ENCODE measurements at places on chromosomes 7 and 10.

DNA sequence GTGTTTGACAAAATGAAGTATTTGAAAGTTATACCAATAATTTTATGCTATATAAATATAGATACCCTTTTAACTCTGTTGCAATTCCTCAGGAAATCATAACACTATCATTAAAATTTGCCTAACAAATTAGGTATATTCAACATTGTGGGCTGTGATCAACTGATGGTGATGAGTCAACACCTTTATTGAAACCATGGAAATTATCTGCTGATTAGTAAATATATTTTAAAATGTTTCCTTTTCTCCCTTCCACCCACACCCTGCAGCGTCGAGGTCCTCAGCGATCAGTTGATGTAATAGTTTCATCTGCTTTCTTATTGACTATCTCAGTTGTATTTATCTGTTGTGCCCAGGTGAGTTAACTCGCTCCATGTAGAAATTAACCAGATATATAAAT is 143.9 kb downstream of the PHTF2 start:
- no peak for DNase-seq

DNA sequence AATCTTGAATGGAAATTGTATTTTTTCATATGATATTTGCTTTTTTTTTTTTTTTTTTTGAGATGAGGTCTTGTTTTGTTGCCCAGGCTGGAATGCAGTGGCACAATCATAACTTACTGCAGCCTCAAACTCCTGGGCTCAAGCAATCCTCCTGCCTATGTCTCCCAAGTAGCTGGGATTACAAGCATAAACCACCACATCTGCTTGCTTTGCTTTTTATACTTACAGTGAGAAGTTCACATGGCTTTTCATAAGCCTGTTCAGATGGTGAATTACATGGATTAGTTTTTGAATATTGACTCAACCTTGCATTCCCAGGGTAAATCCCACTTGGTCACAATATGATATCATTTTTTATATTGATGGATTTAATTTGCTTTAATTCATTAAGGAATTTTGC is 22.0 kb downstream of the LRRD1 start:
- no peak for DNase-seq

DNA sequence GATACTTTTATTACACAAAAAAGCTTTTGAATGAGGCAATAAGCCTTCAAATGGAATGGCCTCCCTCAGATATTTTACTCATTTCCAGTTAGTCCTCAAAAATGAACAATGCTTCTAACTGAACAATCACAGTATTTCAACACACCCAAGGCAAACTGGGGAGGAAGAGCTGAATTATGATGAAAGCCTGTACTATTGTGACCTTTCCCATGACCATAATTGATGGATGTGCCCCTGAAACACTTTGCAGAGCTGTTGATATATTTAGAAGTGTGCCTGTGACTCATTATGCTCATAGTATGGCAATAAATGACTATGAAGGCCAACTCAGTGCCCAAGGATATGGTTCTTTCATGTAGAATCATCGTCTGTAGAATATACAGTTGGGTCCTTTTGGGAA is 248.1 kb downstream of the AHR start:
- DNase-seq, result no peak

DNA sequence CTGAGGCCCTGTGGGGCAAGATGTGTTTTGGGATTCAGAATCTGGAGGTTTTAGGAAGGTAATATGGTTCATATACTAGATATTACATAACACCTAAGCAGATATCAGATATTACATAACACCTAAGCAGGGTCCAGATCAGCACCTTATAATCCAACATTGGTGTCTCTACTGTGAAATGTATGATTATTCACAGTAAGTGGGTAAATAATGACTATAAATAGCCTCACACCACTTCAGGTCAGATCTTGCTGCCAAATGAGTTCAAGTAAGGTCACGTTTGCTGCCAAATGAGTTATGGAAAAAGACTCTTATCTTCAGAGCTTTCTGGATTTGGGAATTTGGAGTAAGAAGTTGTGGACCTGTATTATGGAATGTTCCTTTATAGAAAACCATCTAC is 14.6 kb downstream of the ADRB1 start:
- no peak for DNase-seq

GRCh38 chr10:132096223-132096622 is 30.5 kb downstream of the JAKMIP3 start:
- DNase-seq, result peak; percentile 46

GRCh38 chr10:16856567-16856966 is 39.3 kb upstream of the RSU1 start:
- no peak for DNase-seq

DNA sequence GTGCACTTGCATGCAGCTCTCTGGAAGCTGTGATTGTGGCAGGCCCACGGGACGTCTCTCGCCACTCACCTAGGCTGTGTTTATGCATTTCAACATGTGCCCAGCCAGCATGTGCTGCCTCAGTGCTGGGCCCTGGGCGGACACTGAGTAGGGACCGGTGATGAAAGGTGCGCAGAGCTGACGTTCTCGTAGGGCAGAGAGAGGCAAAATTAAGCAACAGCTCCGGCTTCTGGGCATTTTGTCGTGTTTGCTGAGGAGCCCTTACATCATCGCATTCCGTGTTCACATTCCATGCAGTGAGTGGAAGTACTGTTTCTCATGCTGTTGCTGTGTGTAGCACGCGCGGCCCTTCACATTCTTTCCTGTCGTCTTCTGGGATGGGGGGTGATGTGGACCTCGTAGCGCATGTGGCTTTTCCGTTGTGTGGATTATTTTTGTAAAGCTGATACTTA is 50.5 kb downstream of the PRF1 start:
- DNase-seq, result peak; percentile 91

DNA sequence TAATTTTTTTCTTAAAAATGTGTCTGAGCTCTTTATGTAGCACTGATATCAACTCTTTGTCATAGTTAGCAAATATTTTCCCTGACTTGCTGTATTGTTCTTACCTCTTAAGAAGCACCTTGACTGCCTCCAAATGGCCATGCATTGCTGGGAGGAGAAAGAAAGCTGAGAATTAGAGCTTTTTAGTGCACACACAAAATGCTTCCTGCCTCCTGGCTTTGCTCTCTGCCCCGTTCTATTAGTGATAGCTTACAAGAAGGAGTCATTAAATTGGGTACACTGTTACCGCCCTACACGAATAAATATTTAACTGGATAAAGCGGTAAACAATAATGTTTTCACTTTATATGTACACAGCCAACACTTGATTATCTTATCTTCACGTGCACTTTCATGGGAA is 4.1 kb downstream of the ANKRD16 start:
- no peak for DNase-seq

- peak; percentile 55 for DNase-seq
Observed at GRCh38 chr10:96229568-96230030, 41.8 kb downstream of the BLNK start.

DNA sequence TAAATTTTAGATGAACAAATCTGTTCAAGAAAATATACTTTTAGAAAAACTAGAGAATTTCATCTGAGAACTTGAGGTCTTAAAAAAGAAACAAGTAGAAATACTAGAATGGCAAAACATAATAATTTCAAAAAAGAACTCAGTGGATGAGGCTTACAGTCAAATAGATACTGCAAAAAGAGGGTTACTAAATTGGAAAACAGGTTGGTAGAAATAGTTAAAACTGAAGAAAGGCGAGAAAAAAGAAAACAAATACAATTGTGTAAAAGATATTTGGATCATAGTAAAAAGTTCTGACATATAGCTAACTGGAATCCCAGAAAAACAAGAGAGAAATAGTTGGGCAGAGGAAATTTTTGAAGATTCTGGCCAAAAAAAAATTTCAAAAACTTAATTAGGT is 117.6 kb downstream of the HGF start:
- DNase-seq, result no peak

DNA sequence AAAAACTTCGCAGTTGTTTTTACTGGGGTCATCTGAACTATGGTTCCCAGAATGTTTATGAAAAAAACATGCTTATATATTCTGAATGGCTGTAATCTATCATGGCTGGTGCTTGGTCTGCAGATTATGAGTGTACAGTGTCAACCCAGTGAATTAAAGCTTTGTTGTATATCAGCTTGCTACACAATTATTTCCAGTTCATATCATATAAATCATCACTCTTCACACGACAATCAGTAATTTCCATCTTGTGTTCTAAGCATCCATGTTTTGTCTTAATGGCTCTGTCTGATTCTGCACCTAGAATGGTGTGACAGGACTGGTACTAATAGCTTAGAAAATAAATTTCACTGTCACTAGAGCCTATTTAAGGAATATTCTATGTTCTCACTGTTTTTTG is 83.6 kb downstream of the CABCOCO1 start:
- no peak for DNase-seq

DNA sequence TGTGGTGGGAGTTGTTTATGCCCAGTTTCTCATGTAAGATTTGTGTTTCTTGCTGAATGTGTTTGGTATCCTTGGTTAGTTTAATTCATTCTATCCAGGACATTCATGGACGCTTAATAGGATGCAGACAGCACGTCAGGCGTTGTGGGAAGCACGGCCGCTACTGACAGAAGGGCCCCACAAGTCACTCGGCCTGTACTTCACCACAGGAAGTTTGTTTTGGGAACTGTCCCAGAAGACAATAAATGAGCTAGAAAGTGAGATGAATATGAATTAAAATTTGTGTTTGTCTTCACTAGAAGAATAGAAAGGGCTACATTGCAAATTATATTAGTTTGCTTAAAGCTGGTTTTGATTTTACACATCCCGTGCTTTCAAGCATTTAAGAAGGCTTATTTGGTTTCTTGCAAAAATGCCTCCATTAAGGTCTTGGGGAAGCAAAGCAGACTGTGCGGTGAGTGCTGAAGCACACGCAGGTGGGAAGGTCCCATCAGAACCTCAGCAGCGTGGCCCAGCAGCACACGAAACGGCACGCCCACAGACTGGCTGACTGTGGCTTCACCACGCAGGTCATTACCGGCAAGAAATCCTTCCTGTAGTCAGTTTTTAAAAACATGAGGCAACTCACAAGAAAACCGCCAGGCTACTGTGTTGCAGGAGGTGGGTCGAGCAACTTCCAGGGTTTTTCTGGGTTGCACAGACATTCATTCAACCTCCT is 74.1 kb downstream of the VIPR2 start:
- DNase-seq, result no peak

DNA sequence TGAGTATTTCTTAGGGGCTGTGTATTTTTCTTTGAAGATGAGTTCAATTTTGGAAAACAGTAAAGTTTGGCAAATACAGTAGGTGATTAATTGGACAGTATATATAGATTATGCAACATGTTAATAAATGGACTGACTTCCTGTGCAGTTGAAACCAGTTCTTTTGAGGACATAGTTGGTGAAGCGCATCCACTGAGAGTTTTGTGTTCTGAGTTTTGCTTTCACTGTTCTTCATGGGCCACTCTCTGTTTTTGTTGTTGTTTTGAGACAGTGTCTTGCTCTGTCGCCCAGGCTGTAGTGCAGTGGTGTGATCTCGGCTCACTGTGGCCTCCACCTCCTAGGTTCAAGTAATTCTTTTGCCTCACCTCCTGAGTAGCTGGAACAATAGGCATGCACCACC is 109.0 kb downstream of the SDHAF3 start:
- no peak for DNase-seq

DNA sequence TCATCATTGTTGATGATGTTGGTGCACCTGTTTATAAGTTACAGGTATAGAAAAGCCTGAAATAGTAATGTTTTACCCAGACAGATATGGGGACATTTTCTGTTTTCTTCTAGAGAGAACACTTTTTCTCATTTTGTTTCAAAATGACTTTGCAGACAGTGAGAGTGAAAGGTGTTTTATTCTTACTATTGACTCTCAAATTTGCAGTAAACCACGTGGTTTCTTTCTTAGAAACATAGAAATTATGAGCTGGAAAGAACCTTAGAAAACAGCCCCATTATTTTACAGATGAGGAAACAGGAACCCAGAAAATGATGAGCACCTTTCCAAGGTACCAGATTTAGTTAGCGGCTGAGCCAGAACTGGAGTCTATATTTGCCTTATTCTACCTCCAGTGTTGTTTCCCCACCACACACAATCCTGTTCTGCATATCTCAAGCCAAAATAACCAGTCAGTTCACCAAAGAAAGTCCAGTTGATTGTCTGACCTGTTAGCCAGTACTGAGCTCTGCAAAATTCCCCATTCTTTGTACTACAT is 138.9 kb upstream of the AHR start:
- DNase-seq, result no peak

GRCh38 chr10:28849821-28850220 is 172.5 kb downstream of the BAMBI start:
- DNase-seq, result no peak

GRCh38 chr7:116988363-116988989 is 35.2 kb downstream of the ST7 start:
- DNase-seq, result peak; percentile 9

GRCh38 chr10:33537066-33537465 is 202.6 kb upstream of the NRP1 start:
- no peak for DNase-seq

GRCh38 chr10:73771722-73772280 is 10.0 kb upstream of the CHCHD1 start:
- no peak for DNase-seq

DNA sequence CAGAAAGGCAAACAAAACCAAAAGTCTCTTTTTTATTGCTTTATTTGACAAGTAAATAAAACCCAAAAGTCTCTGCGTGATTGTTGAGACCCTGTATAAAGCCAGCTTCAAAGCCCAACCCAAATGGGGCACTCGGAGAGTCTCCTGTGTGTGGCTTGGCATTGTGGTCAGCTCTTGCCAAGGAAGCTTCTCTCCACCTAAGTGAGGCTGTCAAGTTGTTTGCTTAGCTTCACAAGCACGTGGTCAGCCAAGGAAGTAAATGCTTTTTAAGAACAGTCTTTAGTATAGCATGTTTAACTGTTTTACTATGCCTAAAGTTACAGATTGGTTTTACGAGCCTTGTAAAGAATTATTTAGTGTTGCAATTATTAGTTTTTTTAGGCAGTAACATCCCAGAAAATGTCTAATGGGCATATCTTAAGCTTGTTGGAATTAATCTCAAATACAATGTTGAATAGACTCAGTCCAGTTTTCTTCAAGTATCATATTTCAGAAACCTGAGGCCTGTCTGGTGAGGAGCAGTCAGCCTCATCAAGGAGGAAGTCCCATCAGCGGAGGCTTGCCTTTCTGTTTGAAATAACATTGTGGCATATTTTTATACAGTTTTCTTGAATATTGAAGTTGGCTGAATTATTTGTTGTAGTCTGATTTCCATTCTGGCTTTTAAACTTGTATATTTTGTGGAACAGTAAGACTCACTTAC is 144.3 kb downstream of the ANKRD30A start:
- DNase-seq, result no peak

- no peak for DNase-seq
Observed at GRCh38 chr10:64101606-64102263, 580.5 kb downstream of the REEP3 start.

DNA sequence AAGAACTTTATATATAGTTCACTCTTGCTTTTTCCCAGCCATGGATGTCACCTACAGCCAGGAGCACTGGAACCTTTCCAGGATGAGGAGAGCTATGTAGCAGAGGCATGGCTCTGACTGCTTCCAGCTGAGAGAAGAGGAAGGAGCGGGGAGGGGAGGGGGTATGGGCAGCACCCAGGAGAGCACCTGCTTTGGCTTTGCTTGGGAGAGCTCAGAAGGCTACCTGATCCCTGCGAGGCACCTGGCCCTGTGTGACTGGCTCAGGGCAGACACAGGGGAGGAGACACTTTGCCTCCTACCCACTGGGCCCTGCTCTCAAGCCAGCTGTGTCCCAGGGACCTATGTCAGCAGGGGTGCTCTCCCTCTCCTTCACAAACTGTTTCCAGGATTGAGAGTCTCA is 67.1 kb downstream of the HK1 start:
- DNase-seq, result no peak

- peak; percentile 40 for DNase-seq
Observed at GRCh38 chr10:114470956-114471905, 66.9 kb upstream of the AFAP1L2 start.

Measured in kidney glomerular epithelial cell (primary cell).